ENCODE measurements at places on chromosomes 6 and 20.

- peak; percentile 93 for DNase-seq
Measured at GRCh38 chr6:109165392-109165974, 70.2 kb downstream of the CEP57L1 start.

- no peak for DNase-seq
Measured at GRCh38 chr6:89205819-89206218, 11.3 kb downstream of the GABRR1 start.

DNA sequence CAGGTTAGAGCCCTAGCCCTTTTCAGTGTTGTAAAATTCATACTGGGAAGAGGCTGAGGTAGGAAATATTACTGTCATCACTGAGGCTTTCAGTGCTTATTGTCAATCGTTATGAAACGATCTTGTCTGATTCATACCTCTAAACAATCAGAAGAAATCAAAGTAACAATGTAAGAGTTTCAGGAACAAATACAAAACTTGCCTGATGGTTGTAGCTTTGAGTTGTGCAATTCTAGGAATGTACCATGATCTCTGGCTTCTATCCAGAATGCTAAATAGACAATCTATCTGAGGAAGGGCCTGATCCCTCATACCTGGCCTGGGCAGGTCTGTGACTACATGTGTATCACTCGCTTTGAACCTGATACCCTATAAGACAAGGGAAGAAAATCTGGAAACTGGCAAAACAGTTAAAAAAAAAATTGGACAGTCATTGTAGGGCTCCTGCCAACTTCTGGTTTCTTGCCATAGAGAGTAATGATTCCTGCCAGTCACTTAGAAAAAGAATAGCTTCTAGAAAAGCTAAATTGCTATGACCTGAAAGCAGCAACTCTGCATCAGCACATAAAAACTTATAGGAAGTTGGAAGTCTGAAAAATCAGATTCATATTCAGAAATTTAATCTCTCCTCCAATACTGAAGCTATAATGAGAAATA, 234.7 kb downstream of the BTBD9 start:
- peak; percentile 26 for DNase-seq

DNA sequence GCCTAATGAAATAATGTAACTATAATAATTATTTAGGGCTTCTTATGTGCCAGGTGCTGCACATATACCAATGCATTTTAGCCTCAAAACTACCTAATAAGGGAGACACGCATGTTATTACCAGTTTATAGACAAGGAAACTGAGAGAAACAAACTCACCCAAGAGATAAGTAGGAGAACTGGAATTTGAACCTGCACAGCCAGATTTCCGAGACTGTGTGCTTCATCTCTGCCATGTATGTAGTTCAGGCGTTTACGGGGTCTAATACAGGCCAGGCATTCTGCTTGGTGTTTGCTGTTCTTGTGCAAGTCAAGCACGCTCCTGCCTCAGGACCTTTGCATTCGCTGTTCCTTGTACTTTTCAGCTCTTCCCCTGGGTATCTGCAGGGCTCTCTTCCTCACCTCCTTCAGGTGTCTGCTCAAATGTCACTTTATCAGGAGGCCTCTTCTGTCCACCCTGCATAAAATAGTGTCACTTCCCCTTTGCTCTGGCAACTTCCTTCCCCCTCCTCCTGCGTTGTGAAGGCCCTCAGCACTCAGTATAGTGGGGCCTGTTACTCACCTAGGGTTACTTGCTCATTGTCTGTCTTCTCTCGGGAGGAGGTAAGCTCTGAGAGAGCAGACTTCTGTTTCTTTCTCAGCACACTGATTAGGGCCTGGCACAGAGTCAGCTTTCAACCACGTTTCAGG, 6.1 kb upstream of the NSFL1C start:
- peak; percentile 19 for DNase-seq

DNA sequence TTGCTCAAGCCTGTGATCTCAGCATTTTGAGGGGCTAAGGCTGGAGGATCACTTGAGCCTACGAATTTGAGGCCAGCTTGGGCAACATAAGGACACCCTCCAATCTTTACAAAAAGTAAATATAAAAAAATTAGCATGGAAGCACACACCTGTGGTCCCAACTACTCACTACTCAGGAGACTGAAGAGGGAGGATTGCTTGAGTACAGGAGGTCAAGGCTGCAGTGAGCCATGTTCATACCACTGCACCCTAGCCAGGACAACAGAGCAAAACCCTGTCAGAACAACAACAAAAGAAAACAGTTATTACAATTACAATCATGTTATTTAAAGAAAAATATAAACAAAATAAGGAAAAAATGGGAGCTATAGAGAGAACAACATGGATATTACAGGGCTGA, 82.5 kb upstream of the TNFAIP3 start:
- DNase-seq: no peak

DNA sequence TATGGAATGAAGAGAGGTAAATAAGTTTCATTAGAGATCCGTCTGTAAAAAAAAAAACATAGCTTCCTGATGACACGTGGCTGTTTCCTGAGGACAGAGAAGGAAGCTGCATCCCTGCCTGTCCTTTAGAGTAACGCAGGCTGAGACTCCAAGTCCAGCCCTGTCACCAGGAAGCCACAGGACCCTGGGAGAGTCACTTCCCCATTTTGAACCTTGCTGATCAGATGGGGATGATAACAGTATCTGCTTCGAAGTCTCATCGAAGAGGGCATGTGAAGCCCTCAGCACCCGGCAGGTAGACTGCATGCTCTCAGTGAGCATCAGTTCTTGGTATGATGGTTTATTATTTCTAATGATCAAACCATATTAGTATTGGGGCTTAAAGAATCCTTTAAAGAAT, 139.1 kb upstream of the KCNG1 start:
- no peak for DNase-seq

- no peak for DNase-seq
Measured at GRCh38 chr6:157151029-157151428, 172.3 kb downstream of the TMEM242 start.

- DNase-seq: no peak
Measured at GRCh38 chr6:156387472-156387871, 389.7 kb upstream of the ARID1B start.

DNA sequence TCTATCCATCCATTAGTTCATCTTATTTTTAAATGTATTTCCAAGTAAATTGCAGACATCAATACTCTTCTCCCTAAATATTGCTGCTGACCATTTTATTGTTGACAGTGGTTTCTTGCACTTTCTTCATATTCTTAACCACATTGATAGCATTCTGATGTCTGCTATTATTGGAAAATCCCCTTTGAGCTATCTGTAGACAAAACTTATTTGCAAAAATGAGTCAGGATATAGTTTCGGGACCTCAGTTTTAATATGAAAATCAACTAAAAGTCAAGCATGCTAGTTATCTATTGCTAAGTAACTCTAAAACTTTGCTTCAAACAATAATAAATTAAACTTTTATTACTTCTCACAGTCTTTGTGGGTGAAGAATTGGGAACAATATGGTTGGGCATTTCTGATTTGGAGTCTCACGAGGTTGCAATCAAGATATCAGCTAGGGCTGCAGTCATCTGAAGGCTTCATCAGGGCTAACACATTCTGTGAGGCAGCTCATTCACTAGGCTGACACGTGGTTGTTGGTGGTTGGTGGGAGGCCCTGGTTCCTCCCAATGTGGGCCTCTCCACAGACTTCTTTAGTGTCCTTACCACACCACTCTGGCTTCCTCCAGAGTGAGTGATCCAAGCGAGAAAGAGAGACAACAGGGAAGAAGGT, 32.7 kb downstream of the CD109 start:
- DNase-seq: no peak

- peak; percentile 62 for DNase-seq
Measured at GRCh38 chr20:19706463-19706862, 51.6 kb upstream of the RIN2 start.

DNA sequence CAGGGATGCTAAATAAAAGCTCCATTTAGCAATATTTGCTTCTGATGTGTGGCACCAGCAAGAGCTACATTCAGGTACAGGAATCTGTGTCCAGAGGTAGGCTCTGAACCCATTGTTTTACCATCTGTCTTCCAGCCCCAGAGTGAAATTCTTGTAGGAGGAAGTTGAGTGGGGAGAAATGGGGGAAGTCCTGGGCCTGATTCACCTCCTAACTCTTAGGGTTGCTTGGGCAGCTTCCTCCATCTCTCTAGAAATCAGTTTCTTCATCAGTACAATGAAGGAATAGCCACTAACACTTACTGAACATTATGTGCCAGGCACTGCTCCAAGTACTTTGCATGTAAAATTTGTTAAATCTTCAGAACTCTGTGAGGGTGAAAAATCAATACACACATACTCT, 35.1 kb upstream of the TSPYL1 start:
- DNase-seq: peak; percentile 5

- DNase-seq: no peak
Measured at GRCh38 chr6:117477988-117478852, 4.3 kb upstream of the DCBLD1 start.

DNA sequence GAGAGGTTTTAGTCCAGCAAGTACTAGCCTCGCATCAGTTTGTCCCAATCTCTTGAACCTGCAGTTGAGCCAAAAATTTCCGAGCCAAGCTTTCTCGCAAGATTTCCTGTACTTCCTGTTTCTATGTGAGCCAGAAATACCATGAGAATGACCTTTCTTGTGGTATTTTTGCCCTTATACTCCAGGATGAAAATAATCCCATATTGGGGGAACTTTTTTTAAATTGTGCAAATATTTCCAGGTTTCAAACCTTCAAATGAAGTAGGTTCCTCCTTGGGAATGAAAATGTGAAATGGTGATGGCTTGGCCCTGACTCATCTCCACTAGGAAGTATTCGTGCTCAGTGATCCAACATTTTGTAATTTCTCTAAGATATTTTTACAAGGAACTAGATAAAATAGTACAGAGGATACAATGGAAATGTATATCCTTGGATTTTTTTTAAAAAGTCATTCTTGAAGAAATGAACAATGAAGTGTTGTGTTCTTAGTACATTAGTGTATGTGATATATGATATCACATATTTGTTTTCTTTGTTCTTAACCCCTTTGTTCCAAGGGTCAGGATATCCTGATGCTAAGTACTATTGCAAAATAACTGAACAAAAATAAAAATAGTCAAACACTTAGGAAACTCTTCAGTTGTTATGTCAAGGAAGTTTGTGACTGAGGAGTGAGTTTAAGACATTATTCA, 184.0 kb downstream of the PDE7B start:
- peak; percentile 60 for DNase-seq

DNA sequence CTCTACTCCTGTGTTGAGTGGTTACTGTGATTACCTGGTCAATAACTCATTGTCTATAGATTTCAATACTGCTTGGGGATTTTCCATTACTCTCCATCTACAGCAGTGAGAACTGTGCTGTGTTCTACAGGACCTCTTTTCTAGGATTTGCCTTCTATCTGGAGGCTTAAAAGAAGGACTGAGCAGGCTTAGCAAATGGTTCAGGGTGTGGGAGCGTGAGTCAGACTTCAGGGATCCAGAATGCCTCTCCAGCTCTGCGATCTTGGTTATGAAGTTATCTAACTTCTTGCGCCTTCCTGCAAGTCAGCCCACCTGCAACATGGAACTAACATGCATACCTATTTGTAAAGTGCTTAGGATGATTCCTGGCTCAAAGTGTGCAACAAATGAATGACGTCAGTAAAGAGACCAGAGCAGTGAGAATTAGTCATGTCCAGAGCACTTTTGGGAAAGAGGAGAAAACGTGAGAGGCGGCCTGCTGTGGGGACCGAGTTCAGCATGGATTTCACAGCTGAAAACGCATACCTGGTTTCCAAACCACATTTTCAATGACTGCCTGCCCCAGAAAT, 610.1 kb upstream of the CDH4 start:
- no peak for DNase-seq

- no peak for DNase-seq
Measured at GRCh38 chr6:18326001-18326400, 61.1 kb upstream of the RNF144B start.

DNA sequence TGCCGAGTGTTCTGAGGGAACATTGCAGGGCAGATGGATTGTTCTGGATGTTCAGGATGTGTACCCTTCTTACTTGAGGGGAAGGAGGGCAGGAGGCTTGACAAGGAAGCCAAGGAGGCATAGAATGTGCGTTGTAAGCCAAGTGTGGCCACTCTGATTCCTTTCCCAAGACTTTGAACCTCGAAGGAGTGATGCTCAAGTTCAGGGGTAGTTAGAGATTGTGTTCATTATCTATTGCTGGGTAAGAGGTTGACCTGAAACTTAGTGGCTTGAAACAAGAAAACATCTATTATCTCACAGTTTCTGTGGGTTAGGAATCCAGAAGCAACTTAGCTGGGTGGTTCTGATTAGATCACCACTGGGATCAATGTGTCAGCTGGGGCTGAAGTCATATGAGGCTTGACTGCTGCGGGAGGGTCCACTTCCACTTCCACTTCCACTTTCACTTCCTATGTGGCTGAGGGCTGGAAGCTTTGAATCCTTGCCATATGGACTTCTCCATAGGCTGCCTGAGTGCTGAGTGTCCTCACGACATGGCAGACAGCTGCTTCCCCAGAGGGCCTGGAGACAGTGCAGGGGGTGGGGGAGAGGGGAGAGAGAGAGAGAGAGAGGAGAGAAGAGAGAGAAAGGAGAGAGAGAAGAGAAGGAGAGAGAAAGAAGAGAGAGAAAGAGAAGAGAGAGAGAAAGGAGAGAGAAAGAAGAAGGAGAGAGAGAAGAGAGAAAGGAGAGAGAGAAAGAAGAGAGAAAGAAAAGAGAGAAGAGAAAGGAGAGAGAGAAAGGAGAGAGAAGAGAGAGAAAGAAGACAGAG, 6.9 kb upstream of the CD40 start:
- DNase-seq: peak; percentile 83

DNA sequence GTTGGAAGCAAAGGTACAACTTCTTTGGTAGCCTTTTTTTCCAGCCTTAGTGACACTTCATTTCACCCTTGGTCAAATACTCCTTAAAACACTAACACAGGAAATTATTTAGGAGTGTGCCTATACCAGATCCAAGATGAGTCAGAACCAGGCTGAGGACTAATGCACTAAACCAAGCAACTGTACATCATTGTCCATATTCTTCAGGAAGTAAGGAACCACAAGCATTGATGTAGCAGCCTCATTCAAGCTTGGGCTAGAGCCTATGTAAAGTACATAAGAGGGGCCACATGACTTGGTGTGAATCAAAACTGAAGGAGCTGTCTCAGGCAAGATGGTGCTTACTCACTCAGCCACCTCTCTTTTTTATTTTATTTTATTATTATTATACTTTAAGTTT, 20.7 kb upstream of the ADGB start:
- no peak for DNase-seq

- DNase-seq: no peak
Measured at GRCh38 chr6:43819958-43820357, 49.9 kb downstream of the VEGFA start.

DNA sequence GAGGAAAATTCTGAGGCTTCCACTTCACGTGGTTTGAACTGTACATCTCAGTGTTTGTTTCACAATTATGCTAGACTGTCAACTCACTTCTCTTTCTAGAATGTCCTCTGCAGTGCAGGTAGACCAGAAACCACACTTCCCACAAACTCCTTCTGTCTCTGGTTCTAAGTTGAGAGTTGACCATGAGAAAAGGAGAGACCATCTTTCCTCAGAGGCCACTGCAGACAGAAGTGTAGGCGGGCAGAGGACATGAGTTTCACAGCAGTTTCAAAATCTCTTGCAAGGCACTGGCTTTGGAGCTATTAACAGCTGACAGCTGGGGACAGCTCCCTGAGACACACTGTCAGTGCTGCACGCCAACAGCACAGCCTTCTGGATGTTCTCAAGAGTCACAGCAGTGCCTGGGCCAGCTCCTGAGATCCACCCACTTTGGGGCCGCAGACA, 55.4 kb upstream of the MOXD1 start:
- DNase-seq: peak; percentile 74

Data from muscle of leg (tissue), 16 donors.